ENCODE measurements at places on chromosomes 3 and 15. TPM values are rescaled to one million over a fixed set of nuclear protein-coding genes. Genes with fewer than 3 reads are reported as not detected.

The XCR1 gene
- under 0.01 TPM for total RNA-seq

The PARP15 gene
- 5.4 TPM for total RNA-seq

The KCNMB2 gene
- total RNA-seq = not detected

The HHATL gene
- total RNA-seq = 0.32 TPM

The TM4SF1 gene
- 559 TPM for total RNA-seq

The FGF12 gene
- total RNA-seq = 0.66 TPM

The CCDC191 gene
- 13.2 TPM for total RNA-seq

The KLHL6 gene
- 4.3 TPM for total RNA-seq

DNA sequence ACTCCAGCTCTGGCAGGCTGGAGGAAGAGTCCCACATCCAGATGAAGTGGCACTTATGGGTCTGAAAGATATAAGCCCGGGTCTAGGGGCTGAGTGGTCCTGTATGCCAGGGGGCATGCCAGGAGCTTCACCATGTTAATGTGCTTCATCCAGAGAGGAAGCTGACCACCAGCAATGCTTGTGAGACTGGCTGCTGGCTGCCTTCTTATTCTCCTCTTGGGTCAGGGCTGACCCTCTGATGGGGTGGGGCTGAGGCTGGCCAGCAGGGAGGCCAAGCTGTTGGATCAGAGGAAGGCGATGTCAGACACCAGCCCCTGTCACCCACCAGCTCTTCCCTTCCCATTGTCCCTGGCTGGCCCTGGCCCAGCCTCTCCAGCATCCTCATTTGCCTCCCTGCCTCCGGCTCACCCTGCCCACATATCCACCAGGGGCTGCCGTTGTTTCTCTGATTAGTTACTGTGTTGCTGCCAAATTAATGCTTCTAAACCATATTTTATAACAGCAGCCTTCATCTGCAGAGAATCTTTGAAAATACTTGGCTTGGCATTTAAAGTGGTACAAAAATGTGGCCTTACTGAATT, 20.4 kb upstream of the PSTPIP1 start:
- H3K27ac ChIP-seq = no peak overlapping the region
- H3K36me3 ChIP-seq = no peaks in the 10 kb centered on the region
- H3K4me1 ChIP-seq = no peaks in the 10 kb centered on the region
- no peak overlapping the region for H3K4me3 ChIP-seq
- no peaks in the 10 kb centered on the region for H3K27me3 ChIP-seq

DNA sequence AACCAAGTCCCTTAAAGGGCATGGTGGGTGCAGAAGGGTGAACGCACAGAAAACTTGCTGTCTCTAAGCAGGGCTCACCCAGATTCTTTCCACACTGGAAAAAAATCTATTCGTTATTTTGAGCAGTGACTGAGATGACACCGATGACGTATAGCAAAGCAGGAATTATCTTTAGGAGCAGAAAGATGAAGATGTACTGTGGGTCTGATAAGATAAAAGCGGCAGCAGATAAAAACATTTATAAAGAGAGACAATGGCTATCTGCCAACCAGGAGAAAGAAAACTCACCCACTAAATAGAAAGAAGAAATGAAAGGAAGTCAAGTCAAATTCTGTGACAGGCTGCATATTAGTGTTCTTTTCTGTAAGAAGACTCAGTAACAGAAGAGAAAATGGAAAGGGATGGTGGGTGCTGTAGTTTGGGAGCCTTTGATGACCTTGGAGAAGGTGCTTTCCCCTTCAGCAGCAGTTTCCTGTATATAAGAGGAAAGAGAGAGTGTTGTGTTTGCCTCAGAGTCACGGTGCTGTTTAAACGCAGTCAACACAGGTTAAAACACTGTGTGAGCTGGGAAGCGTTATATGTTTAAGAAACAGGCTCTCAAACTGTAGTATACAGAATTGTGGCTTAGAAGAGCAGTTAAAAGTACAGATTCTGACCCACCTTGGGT, 111.6 kb downstream of the AQP9 start:
- no peaks in the 10 kb centered on the region for H3K27me3 ChIP-seq
- no peak for DNase-seq
- H3K27ac ChIP-seq = no peak overlapping the region
- no peaks in the 10 kb centered on the region for H3K36me3 ChIP-seq
- no peak overlapping the region for H3K4me3 ChIP-seq

DNA sequence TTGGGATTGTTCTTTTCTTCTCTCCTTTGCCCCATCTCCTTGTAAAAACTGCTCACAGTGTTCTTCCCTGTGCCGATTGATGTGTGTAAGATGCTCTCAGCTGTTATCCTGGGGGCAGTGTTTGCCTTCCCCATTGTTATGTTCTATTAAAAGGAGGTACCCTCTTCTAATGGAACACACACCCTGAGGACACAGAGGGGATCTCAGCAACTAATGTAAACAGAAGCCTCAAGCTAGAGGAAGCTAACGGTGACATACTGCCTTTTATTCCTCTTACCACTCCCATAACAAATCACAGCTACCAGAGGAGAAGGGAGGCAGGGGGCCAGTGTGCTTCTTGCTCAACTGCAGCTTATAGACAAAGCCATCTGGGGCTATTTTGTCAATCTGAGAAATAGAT, 2.2 kb downstream of the TAGLN3 start:
- no peak for DNase-seq
- H3K27ac ChIP-seq = no peak overlapping the region
- H3K4me1 ChIP-seq = no peaks in the 10 kb centered on the region
- H3K4me3 ChIP-seq = no peak overlapping the region
- H3K27me3 ChIP-seq = no peaks in the 10 kb centered on the region

DNA sequence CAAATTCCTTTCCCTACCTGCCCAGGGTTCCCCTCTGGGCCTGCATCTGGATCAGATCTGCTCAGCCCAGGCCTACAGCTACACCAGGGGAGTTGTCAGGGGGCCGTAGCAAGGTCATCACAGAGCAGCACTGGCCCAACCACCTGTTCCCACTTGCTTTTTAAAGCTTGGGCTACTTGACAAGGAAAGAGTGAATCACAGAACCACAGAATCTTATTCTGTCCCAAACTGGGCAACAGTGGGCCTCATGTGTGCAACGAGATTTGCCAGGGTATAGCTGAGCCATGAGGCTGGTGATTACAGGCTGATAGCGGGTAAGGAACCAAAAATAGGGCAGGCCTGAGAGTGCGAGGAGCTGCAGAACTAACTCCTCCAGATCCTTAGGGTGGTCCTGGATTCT, 66.7 kb downstream of the MYLK start:
- H3K27me3 ChIP-seq = no peaks in the 10 kb centered on the region
- H3K4me3 ChIP-seq = no peak overlapping the region
- no peaks in the 10 kb centered on the region for H3K36me3 ChIP-seq
- H3K4me1 ChIP-seq = peaks cover 11% of the 10 kb centered on the region
- no peak for DNase-seq

DNA sequence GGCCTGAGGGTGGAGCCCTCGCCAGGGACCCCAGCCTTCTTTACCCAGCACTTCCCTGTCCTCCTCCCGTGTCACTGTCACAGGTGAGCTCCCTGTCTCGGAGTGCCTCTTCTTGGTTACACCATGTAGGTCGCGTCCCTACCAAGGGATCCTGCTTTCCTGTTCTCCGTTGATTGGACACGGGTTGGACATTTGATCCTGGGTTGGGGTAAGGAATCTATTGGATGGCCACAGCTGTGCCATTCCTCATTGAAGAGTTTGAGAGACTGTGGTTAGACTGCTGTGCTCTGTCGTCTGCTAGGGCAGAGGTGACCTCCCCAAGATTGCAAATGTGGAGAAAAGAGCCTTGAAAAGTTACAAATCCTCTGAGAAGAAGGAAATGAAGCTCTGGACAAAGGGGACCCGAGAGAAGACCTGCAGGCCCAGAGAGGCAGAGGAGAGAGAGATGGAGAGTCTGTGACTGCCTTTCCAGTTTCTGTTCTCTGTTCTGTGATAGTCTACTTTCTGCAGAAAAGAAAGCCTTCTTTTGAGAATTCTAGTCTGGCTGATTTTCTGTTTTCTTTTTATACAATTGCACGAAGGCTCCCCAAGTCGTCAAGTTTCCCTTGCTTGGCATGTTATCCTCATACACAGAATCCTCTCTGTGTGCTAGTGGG, 325.7 kb upstream of the RGMA start:
- no peak overlapping the region for H3K27ac ChIP-seq
- H3K4me3 ChIP-seq = no peak overlapping the region

DNA sequence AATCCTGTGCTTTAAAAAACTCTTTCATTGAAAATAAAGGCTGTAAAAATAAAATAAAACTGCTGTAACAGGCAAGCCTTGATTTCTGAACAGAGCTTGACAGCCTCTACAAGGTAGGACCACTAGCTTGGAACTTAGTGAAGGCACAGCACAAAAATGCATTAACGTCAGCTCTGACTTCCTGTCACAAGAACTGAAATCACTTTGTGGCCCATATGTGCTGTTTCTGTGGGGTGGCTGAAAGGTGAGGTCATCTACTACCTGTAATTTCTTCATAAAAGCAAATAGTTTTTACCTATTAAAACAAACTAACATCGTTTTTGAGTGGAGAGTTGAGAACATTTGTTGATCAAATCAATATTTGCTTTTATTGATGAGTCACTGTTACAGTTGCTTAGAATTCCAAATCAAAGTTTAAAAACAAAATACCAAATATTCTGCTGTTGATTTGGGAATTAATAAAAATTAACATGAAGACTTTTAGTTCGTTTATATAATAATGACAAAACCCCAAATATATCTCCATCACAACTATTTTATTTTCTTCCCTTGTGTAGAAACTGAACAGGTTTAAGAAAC, 1034.1 kb downstream of the MCTP2 start:
- no peak for DNase-seq
- H3K36me3 ChIP-seq = no peaks in the 10 kb centered on the region
- H3K27me3 ChIP-seq = no peaks in the 10 kb centered on the region
- H3K4me1 ChIP-seq = no peaks in the 10 kb centered on the region

- DNase-seq = no peak
- no peak overlapping the region for H3K4me3 ChIP-seq
- H3K36me3 ChIP-seq = no peaks in the 10 kb centered on the region
These were observed 79.4 kb downstream of the CORO2B start for GRCh38 chr15:68658151-68658550.

DNA sequence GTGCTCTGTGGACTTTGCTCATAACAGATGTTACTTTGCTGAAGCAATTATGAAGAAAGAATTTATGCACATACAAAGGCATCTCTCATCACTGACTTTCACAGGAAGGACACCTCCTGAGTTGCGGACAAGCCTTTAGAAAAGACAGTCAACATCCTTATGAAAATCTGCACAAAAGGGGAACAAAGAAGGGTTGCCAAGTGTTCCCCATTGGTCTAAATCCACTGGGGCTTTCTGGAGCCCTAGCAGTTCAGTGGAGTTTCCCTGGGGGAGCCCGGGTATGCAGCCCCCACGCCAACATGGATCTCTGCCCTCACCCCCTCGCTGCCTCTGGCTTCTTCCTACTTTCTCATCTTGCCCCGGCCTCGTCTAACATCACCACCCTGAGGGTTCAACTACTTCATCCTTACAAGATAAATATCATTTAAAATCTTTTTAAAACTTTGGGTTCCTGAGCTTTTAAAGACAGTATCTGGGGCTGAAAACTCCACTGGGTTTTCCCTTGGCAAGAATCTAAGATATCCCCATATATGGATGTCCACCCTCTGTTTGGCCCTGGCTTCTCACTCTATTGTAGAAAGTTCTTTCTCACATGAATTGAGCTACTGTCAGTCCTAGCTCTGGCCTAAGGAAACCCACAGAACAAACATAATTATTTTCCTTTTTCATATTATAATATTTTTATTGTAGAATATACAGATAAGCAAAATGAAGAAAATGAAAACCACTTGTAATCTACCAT, 207.9 kb upstream of the RGMA start:
- no peak for DNase-seq
- no peaks in the 10 kb centered on the region for H3K4me1 ChIP-seq
- no peak overlapping the region for H3K27ac ChIP-seq
- H3K4me3 ChIP-seq = no peak overlapping the region
- H3K27me3 ChIP-seq = no peaks in the 10 kb centered on the region

- H3K4me1 ChIP-seq = no peaks in the 10 kb centered on the region
- DNase-seq = no peak
- H3K27ac ChIP-seq = peak overlapping the region; percentile 61
- H3K4me3 ChIP-seq = no peak overlapping the region
- peaks cover 5% of the 10 kb centered on the region for H3K36me3 ChIP-seq
These were observed 39.0 kb downstream of the TAMM41 start for GRCh38 chr3:11807686-11808085.

DNA sequence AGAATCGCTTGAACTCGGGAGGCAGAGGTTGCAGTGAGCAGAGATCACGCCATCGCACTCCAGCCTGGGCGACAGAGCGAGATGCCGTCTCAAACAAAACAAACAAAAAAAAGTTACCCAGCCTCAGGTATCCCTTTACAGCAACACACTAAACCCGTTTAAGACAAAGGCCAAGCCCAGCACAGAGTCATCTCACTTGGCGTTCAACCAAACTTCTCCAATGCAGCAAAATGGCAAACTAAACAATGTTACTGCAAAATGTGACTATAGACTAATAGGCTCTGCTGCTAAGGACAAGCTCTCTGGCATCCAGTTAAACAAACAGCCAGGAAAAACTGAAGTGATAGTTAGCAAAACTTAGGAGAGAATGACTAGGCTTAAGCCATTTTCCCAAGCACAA, 6.4 kb upstream of the FAM219B start:
- H3K4me3 ChIP-seq = no peak overlapping the region
- no peaks in the 10 kb centered on the region for H3K27me3 ChIP-seq
- H3K36me3 ChIP-seq = no peaks in the 10 kb centered on the region
- H3K4me1 ChIP-seq = no peaks in the 10 kb centered on the region

DNA sequence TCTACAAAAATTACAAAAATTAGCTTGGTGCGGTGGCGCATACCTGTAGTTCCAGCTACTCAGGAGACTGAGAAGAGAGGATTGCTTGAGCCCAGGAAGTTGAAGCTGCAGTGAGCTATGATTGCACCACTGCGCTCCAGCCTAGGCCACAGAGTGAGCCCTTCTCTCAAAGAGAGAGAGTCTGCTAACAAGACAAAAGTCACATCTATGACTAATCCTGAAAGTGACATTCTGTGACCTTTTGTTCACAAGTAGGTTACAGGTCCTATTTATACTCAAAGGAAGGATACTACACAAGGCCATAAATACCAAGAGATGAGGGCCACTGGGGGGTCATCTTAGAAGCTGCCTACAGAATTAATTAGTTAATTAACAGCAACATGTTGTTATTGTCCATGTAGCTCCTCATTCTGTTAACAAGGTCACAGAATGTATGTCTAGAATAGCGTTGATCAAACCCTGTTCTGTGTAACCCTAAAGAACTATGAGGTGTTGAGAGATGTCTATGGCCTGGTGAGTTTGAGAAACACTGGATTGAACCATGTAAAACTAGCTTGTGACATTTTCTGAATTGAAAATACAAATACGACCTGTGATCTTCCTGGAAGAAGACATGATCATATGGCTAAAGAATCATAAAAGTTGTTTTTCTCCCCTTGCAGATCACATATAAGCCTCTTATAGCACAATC, 97.0 kb downstream of the SAMMSON start:
- no peak overlapping the region for H3K27ac ChIP-seq
- H3K4me3 ChIP-seq = no peak overlapping the region
- no peaks in the 10 kb centered on the region for H3K27me3 ChIP-seq
- DNase-seq = no peak

GRCh38 chr15:91952216-91952615, 98.7 kb downstream of the SLCO3A1 start:
- H3K27me3 ChIP-seq = no peaks in the 10 kb centered on the region
- no peak overlapping the region for H3K27ac ChIP-seq
- no peak overlapping the region for H3K4me3 ChIP-seq
- H3K4me1 ChIP-seq = peaks cover 5% of the 10 kb centered on the region
- DNase-seq = no peak
- H3K36me3 ChIP-seq = no peaks in the 10 kb centered on the region
